ENCODE measurements at places on chromosomes 4 and X. TPM values are rescaled to one million over a fixed set of nuclear protein-coding genes. Genes with fewer than 3 reads are reported as not detected.

DNA sequence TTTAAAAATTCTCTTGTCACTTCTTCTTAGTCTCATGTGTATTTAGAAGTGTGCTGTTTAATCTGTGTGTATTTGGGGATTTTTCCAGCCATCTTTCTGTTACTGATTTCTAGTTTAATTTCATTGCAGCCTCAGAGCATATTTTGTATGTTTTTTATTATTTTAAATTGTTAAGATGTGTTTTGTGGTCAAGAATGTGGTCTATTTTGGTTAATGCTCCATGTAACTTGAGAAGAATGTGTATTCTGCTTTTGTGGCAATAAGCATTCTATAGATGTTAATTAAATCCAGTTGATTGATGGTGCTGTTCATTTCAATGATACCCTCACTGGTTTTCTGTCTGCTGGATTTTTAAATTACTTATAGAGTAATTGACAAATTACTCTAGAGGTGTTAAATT, 38.9 kb downstream of the ANXA10 start:
- H3K4me3 ChIP-seq, result no peak overlapping the region
- H3K4me1 ChIP-seq, result no peaks in the 10 kb centered on the region
- no peaks in the 10 kb centered on the region for H3K27me3 ChIP-seq

GRCh38 chr4:8724436-8725070, 132.0 kb downstream of the CPZ start:
- H3K36me3 ChIP-seq, result no peaks in the 10 kb centered on the region
- H3K27ac ChIP-seq, result no peak overlapping the region
- no peak overlapping the region for H3K4me3 ChIP-seq
- peak; percentile 30 for DNase-seq

DNA sequence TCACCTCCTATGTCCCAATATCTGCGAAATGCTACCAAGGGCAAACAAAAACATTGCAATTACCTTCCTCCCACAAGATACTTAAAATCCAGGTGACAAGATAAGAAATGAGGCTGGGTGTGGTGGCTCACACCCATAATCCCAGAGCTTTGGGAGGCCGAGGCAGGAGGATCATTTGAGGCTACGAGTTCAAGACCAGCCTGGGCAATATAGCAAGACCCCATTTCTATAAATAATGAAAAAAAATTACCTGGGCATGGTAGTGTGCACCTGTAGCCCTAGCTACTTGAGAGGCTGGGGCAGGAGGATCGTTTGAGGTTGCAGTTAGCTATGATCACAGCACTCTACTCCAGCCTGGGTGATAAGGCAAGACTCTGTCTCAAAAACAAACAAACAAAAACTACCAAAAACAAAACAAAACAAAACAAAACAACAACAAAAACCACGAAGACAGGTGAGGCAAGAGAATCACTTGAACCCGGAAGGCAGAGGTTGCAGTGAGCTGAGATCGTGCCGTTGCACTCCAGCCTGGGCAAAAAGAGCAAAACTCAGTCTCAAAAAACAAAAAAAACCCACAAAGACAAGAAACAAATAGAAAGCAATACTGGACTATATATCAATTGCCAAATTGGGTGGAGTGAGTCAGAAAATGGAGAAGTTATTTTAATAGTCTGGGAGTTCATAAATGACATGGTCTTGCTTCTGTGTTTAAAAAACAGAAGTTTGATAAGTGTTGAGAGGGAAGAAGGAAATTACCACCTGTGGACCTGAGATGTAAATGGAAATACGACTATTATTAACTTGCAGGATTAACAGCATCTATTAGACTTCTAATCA, 176.5 kb downstream of the FBXW7 start:
- DNase-seq, result no peak
- H3K4me3 ChIP-seq, result no peak overlapping the region
- peaks cover 18% of the 10 kb centered on the region for H3K4me1 ChIP-seq
- H3K27me3 ChIP-seq, result no peaks in the 10 kb centered on the region

GRCh38 chr4:25015012-25015411, 15.7 kb downstream of the LGI2 start:
- peaks cover 5% of the 10 kb centered on the region for H3K4me1 ChIP-seq
- no peaks in the 10 kb centered on the region for H3K36me3 ChIP-seq
- no peak for DNase-seq
- no peaks in the 10 kb centered on the region for H3K27me3 ChIP-seq
- no peak overlapping the region for H3K27ac ChIP-seq
- H3K4me3 ChIP-seq, result no peak overlapping the region

- no peak overlapping the region for H3K4me3 ChIP-seq
- DNase-seq, result no peak
- no peaks in the 10 kb centered on the region for H3K4me1 ChIP-seq
- H3K27me3 ChIP-seq, result no peaks in the 10 kb centered on the region
- H3K36me3 ChIP-seq, result no peaks in the 10 kb centered on the region
These were observed 11.2 kb downstream of the FGFBP2 start for GRCh38 chr4:15951781-15952180.

GRCh38 chr4:40314951-40315350, 20.2 kb upstream of the CHRNA9 start:
- H3K4me3 ChIP-seq, result no peak overlapping the region
- no peak for DNase-seq
- no peaks in the 10 kb centered on the region for H3K27me3 ChIP-seq
- no peaks in the 10 kb centered on the region for H3K36me3 ChIP-seq

GRCh38 chr4:65623506-65623905, 46.8 kb downstream of the EPHA5 start:
- H3K27me3 ChIP-seq, result no peaks in the 10 kb centered on the region
- no peak overlapping the region for H3K27ac ChIP-seq
- H3K4me1 ChIP-seq, result no peaks in the 10 kb centered on the region

- H3K27me3 ChIP-seq, result no peaks in the 10 kb centered on the region
- no peak for DNase-seq
- H3K4me3 ChIP-seq, result no peak overlapping the region
- H3K4me1 ChIP-seq, result no peaks in the 10 kb centered on the region
These were observed 368.0 kb downstream of the GBA3 start for GRCh38 chr4:23060776-23061175.

DNA sequence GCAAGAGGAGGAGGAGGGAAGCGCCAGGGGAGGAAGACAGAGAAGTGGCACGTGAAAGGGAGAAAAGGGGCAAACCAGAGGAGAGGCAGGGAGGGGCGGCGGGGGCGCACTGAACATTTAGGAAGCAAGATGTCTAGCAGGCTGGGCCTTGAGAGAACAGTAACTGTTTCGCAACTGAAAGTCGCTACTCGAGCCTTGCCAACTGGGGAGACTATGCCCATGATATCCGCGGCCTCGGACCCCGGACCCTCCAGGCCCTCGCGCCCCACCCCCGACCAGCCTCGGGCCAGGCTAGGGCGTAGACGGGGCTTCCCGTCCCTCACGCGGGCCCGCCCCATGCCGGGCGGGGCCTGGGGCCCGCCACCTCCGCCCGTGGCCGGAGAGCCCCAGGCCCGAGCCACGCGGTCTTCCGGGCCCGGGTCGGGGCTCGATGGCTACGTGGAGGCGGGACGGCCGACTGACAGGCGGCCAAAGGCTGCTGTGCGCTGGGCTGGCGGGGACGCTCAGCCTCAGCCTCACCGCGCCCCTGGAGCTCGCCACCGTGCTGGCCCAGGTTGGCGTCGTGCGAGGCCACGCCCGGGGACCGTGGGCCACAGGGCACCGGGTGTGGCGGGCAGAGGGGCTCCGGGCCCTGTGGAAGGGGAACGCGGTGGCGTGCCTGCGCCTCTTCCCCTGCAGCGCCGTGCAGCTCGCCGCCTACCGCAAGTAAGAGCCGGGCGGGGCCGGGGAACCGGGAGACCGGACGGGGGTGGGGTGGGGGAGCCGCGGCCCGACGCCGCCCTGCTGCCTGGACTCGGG, at the start of gene SLC25A43:
Gene SLC25A43 (plus strand): TSS at position 363 of the 798 bp plus-strand sequence. CDS start 68 bp downstream, at position 431.
- H3K4me3 ChIP-seq, result peak within 1 kb of the TSS; percentile 61
- H3K27me3 ChIP-seq, result no peaks in the 10 kb centered on the region
- peak; percentile 66 for DNase-seq
- peaks cover 4% of the 10 kb centered on the region for H3K4me1 ChIP-seq
- no peaks in the 10 kb centered on the region for H3K36me3 ChIP-seq
- H3K27ac ChIP-seq, result peak within 1 kb of the TSS; percentile 81

DNA sequence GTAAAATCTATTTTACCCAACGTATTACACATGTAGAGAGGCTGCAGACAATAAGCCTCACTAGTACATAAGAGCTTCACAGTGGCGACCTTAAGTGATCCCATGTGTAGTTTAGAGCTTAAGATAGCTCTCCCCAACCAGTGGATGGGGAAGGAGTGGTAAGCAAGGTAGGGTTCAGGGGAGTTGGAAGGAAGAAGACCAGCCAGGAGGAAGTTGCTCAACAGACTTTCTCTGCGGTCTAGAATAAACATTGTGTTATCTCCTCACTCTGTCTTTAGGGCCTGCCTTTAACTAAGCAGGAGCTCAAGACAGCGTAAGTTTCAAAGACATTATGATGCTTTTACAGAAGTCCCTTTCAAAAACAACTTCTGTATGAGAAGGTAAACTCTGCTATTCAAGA, 16.8 kb downstream of the MEPE start:
- no peak for DNase-seq
- peaks cover 17% of the 10 kb centered on the region for H3K4me1 ChIP-seq
- no peak overlapping the region for H3K27ac ChIP-seq
- no peaks in the 10 kb centered on the region for H3K36me3 ChIP-seq
- no peaks in the 10 kb centered on the region for H3K27me3 ChIP-seq

GRCh38 chr4:42453612-42454011, 56.3 kb downstream of the SHISA3 start:
- no peaks in the 10 kb centered on the region for H3K27me3 ChIP-seq
- no peak overlapping the region for H3K27ac ChIP-seq
- H3K36me3 ChIP-seq, result peaks cover 18% of the 10 kb centered on the region

- no peaks in the 10 kb centered on the region for H3K36me3 ChIP-seq
- H3K4me3 ChIP-seq, result peak within 1 kb of the TSS; percentile 65
- H3K27ac ChIP-seq, result peak within 1 kb of the TSS; percentile 81
- peaks cover 6% of the 10 kb centered on the region for H3K4me1 ChIP-seq
- DNase-seq, result no peak
These were observed at the start of gene TLR3 for GRCh38 chr4:186068581-186069348. TSS of gene TLR3 (plus strand) at chr4:186069156. CDS start at chr4:186076620, 7,464 bp downstream.

- no peaks in the 10 kb centered on the region for H3K4me1 ChIP-seq
- H3K4me3 ChIP-seq, result no peak overlapping the region
- H3K27me3 ChIP-seq, result no peaks in the 10 kb centered on the region
- H3K27ac ChIP-seq, result no peak overlapping the region
- H3K36me3 ChIP-seq, result no peaks in the 10 kb centered on the region
- peak; percentile 60 for DNase-seq
These were observed 47.8 kb upstream of the CAMK2D start for GRCh38 chr4:113809311-113809710.

DNA sequence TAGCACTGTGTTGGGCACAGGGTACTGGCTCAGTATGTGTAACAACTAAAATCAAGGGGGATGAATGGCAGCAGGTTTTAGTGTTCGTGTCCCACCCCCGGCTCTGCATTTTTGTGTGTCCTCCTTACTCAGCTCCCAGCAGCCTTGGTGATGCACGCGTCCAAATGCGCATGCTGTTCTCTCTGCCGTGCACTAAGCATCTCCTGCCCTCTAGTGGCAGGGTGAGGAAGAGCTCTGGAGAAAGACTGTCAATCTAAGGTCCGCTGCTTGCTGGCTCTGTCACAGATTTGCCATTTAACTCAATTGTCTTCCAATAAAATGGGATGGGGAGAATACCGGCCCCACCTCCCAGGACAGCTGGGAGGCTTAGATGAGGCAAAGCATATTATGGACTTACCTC, 61.4 kb downstream of the WFS1 start:
- DNase-seq, result no peak
- no peaks in the 10 kb centered on the region for H3K36me3 ChIP-seq
- H3K4me1 ChIP-seq, result peaks cover 7% of the 10 kb centered on the region
- H3K27me3 ChIP-seq, result peaks cover 29% of the 10 kb centered on the region
- no peak overlapping the region for H3K27ac ChIP-seq

DNA sequence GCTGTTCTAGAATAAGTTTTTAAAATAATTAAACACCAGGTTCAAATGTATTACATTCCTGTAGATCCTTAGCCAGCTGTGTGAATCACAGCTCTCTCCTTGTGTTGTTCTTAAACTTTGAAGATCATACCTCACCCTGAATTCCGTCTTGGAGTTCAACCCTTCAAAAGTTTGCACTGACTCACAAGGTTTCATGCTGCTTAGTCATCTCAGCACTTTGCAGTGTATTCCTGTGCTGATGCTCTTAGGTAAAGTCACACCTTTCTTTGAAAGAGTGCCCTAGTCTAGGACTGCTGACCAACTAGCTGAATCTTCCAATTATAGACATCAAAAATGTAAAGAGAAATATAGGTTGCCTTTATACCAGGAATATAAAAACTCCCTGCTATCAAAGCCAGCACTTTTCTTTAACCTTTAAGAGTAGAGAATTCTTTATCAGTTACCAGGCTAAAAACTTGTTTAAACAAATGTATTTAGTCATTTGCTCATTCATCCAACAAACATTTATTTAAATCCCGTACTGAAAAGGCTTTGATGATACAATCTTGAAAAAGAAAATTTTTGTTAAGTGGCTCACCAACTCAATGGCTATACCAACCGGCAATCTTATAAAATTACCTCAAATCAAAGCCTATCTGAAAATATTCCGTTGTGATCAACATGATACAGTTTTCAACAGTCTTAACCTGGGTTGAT, 169.7 kb downstream of the RAP1GDS1 start:
- no peak overlapping the region for H3K4me3 ChIP-seq
- DNase-seq, result no peak
- peaks cover 16% of the 10 kb centered on the region for H3K36me3 ChIP-seq

- no peak overlapping the region for H3K27ac ChIP-seq
- no peaks in the 10 kb centered on the region for H3K4me1 ChIP-seq
- no peak for DNase-seq
- no peaks in the 10 kb centered on the region for H3K27me3 ChIP-seq
- no peak overlapping the region for H3K4me3 ChIP-seq
These were observed 6.6 kb downstream of the SAT1 start for GRCh38 chrX:23789386-23790154.

FUNDC1 gene
- 9.1 TPM for total RNA-seq

MAGEB10 gene
- total RNA-seq, result not detected
